T-helper 22 cell (primary cell): ENCODE measurements at places on chromosomes 5 and 9.

- no peak for DNase-seq
Observed at GRCh38 chr9:69655065-69655464, 17.1 kb downstream of the APBA1 start.

GRCh38 chr9:72909428-72909827 lies 43.4 kb downstream of the ALDH1A1 start:
- DNase-seq = no peak

DNA sequence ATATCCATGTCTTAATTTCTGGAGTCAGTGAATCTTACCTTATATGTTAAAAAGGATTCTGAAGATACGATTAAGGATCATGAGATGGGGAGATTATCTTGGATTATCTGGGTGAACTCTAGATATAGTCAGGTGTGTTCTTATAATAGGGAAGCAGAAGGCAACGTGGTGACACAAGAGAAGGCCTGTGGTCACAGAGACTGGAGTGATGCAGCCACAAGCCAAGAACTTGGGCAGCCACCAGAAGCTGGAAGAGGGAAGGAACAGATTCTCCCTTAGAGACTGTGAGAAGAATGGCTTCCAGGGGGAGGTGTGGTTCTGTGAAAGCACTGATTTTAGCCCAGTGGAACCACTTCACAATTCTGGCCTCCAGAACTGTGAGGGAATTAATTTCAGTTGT lies 177.4 kb downstream of the ELAVL2 start:
- DNase-seq = no peak

- DNase-seq = no peak
Observed at GRCh38 chr5:127440831-127441230, 76.6 kb upstream of the PRRC1 start.

DNA sequence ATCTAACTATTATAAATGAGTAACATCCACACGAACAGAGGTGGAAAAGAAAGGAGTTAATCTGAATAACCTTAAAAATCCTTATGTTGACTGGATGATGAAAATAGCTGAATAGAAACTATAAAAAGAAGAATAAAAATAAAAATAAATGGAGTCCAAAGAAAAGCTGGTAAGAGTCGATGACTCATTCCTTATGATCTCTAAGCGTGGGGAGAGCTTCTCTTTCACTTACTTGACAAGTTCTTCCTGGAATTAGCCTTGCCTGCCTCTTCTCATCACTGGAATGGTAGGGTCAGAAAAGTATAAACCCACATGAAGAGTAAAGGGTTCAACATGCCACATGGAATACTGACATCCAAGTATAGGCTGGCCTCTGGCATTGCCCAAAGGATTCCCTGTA lies 477.0 kb upstream of the RGMB start:
- DNase-seq = no peak
